ENCODE measurements at places on chromosomes 1 and 21.

DNA sequence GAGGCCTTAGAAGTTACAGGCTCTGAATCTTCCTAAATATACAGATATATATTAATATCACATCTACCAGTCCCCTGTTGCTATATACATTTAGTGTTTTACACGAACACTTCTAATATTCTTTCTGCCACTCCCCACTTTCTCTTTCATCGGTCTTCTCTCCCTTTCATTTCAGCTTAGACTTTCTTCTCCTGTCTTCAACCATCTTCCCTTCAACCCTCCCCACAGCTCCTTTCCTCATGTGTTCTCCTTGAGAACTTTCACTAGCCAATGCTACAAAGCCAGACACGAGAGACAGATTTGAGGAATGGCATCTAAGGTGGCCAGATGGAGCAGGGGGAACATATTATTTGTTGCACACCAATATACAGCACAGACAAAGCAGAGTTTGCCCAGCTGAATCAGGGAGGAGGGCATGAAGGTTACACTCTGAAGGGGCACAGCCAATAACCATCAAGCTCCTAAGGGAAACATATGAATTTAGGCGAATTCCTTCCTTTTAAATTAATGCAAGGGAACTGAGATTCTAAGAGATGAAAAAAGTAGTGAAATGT lies 84.1 kb upstream of the LBR start:
- DNase-seq, result no peak

- DNase-seq, result no peak
Observed at GRCh38 chr1:66413136-66413837, 120.7 kb upstream of the SGIP1 start.

- DNase-seq, result no peak
Observed at GRCh38 chr1:216071262-216071661, 352.0 kb downstream of the USH2A start.

DNA sequence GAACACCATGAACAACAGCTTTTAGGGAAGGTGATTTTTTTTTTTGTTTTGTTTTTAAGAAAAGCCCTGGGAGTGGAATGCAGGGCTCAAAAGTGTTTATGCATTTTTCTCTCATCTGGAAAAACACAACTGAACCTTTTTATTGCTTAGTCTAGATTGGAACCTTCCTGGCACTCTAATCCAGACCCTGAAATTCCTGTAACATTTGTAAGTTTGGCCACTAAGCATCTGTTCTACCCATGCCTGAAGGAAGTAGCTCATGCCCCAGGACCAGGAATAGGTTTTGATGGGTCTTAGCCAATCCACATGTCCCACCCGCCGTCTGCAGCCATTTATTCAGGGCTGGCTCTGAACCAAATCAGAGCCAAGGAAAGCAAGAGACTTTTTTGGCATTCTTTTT lies 39.7 kb upstream of the SLC2A1 start:
- no peak for DNase-seq

DNA sequence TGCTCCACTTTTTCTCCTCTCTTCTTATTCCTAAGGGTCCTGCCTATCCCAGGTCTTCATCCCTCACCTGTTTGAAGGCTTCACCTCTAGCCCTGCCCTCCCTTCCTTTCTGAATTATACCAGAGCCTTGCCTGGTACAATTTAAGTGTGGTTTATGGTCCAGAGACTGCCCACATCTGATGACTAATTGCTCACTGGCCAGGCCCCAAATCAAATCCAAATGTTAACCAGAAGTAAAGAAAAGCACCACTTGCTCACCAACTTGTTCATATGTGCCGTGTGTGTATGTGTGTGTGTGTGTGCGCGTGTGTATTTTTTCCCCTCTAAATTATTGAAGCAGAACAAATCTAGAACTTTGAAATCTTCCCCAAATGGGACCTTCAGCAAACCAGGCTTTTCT lies 26.4 kb downstream of the MYOM3 start:
- DNase-seq, result no peak

DNA sequence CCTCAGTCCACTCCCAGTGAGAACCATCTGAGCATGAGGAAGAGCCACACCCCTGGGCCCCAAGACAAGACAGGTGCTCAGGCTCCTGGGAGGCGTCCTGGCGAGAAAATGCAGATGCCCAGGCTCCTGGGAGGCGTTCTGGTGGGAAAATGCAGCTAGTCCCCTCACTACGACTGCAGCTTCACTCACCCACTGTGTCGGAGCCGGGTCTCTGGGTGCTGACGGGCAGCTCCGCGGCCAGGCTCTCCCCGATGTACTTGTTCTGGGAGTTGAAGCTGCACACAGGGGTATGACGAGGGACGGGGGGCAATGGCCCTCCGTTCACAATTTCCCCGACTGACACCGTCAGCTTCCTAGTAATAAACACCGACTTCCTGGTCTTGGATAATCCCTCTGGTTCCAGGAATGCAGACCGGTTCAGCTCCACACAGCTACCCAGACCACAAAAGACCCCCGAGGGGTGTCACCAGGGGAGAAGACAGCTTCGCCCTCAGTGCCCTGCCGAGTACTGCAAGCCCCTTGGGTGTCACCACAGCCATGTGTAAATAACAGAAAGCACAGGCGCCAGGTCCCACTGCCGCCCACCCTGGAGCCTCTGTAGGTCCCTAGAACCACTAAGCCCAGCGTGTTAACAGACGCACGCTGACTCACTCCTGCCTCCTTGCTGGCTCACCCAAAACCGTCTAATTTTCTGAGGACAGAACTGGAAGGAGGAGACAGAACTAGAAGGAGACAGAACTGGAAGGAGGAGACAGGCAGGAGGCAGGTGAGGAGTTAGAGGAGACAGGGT lies 19.5 kb downstream of the MCM3AP start:
- DNase-seq, result no peak
